Glomerular endothelial cell (primary cell): ENCODE measurements at places on chromosomes 5 and 9.

DNA sequence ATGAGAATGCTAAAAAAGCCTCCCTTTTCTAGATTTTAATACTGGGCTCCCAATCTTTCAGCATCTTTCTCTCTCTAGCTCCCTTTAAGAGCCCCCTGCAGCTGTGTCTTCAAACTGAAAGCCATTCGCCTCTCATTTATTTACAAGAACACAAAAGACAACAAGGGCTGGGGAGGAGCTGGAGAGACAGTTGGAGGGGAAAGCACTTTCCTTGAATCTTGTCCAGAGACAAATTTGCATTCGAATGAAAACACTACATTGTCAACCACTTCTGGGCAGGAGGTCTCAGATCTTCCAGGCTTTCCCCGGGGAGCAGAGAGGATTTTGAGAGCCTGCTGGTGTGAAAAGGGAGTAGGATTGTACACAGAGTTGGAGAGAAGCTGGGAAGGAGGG lies 518.3 kb downstream of the CTNND2 start:
- DNase-seq: no peak

- no peak for DNase-seq
These were observed 29.3 kb upstream of the CPEB4 start for GRCh38 chr5:173858670-173859407.

- no peak for DNase-seq
These were observed 81.6 kb downstream of the TMEM174 start for GRCh38 chr5:73254642-73255041.

DNA sequence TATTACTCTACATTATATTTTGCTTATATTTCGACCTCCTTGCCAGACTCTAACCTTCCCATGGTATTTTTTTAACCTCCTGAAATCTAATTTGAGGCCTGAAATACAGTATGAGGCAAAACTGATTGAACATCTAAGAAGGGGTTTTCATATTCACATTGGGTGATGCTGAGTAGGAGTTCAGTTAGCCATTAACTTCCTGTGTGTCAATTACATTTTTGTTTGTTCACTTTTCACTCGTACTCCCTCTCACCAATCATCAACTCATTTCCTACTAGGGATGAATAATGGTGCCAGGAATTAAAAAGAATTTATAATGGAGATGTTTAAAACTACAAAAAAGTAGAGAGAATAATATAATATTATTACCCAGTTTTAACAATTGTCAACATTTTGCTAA lies 27.6 kb upstream of the GLRA1 start:
- DNase-seq: no peak

DNA sequence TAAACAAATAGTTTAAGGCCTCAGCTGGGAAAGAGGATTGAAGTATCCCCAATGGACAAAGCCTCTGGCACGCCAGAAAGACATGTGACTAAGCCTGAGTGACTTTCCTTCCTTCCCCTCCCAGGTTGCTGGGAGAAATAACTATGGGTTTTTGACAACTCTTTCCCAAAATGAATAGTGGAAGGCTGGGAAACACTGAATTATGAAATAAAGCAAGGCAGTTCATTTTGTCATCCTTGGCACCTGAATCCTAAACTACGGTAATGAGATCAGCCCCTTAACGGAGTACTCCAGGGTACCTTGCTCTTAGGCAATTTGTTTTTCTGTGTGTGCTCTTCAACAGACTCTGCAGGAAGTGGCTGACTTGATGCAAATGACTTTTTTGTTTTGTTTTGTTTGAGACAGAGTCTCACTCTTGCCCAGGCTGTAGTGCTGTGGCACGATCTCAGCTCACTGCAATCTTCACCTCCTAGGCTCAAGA lies 75.2 kb downstream of the LMNB1 start:
- DNase-seq: no peak

DNA sequence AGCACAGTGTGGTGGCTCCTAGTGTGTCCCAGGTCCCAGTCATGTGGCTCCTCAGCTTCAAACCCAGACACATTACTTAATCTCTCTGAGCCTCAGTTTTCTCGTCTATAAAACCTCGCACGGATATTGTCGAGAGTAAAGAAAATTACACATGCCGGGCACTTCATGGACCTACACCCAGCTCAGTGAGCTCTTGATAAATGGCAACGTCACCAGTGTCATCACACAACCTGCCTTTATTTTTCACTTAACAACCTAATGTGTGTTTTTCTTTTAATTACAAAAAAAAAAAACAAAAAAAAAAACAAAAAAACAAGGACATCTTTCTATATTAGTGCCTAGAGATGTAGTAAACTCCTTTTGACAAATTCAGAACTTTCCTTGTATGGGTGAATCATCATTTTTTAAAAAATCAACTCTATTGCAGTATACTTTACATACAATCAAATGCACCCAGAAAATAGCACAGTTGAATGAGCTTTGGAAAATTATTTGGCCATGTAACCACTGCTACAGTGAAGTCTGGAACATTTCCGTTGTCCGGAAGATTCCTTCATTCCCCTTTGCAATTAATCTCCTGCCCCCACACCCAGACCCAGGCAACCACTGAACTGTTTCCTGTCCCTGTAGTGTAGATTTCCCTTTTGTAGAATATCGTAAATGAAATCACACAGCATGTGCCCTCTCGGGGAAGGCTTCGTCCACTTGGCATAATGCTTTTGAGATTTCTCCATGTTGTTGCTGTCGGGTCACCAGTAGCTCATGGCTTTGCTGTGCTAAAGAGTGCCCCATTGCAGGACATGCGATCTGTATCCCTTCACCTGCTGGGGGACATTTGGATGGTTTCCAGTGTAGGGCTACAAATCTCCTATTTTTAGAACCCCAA lies 100.4 kb upstream of the LARP1 start:
- no peak for DNase-seq

DNA sequence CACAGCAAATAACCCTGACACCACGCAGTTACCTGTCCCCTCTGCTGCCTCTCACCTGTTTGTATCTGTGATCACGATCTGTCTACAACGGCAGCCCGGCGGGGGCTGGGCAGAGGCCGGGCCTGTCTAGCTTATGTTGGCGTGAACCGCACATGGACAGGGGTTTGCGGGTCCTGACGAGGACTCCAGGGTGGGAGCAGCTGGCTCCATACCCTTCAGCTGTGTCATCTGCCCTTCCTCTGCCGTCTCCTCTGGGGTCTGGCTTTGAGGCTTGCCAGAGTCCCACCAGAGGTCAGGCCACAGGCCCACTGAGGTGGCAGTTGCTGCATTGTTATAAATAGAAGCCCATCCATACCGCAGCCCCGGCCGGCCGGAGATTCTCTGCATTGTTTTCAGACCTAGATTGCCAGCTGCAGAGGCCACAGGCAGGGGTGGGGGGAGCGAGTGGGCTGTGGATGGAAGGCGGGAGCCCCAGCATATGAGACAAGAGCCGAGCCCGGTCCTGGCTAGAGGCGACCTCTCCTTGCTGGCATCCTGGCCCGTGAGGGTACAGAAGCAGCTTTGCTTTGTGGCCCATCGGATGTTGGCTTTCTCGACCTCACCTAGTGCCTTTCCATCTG lies 37.8 kb downstream of the FAM78A start:
- DNase-seq: no peak

DNA sequence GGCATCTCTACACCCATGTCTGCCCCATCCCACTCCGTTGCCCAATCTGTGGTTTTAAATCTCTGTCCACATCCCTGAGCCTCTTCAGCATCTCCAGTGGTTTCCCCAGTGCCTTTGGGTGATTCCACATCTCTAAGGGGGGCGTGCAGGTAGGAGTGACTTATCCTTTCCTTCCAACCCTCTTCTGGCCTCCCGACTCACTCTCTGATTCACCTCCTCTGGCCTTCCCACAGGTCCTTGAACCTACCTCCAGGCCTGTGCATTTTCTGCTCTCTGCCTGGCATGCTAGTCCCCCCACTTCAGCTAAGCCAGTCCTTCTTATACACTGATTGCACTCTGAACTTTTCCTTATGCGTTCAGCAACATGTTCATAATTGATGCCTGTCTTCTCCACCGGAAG lies 99.0 kb downstream of the RALGPS1 start:
- DNase-seq: no peak

- DNase-seq: no peak
These were observed 56.7 kb downstream of the TLE1 start for GRCh38 chr9:81632599-81632998.

GRCh38 chr5:32960340-32961058 lies 249.4 kb downstream of the NPR3 start:
- DNase-seq: no peak

GRCh38 chr5:133108481-133108921 lies 56.7 kb downstream of the HSPA4 start:
- no peak for DNase-seq
